Central memory CD4-positive, alpha-beta T cell (primary cell): ENCODE measurements at places on chromosomes 7 and 10.

DNA sequence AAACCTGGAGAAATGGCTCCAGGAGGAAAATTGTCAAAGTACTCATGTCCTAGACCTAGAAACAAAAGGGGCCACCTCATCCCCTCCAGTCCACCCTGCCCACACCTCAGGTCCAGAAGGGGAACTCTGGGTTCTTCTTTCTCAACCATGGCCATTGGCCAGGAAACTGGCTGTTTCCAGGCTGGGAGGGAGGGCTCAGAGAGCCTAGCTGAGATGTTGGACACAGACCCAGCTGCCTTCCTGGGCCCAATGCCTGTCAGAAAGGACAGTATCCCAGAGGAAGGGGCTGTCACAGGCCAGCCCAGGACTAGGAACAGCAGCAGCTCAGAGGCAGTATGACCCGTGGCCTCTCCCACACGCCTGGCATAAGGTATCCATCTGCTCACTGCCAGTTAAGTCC is 9.6 kb downstream of the GRID1 start:
- DNase-seq = no peak

DNA sequence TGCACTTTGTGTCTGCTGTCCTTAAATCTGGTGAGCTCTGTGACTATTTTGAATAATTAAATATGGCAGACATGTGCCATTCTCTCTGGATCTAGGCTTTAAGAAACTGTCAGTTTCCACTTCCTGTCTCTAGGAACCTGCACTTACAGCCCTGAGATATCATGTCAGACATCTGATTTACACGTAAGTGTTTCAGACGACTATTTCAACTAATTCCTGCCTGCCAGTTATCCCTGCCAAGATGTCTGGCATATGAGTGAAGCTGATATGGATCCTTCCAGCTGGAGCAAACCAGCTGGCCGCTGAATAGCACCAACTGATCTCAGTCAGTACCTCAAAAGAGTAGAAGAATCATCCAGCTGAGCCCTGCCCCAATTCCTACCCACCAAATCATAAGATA is 362.2 kb upstream of the SMIM30 start:
- DNase-seq = no peak

GRCh38 chr10:87519582-87519981 is 14.9 kb downstream of the MINPP1 start:
- DNase-seq = no peak

GRCh38 chr7:158885624-158886023 is 29.3 kb downstream of the DYNC2I1 start:
- no peak for DNase-seq

DNA sequence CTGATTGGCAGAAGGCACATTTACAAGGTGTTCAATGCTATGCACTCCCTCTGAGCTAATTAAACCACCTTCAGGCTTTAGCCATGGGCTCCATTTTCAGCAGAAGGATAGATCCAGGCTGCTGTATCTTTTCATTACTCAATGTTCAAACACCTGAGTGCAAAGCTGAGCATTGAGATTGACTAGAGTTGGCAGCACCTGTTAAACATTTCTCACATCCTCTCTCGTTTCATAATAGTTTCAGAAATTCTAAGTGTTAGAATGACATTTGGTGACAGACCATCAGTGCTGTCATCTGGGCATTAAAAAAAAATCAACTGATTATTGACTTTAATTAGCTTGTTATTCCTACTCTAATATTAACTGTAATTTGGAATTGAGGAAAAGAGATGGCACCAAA is 187.1 kb upstream of the SEMA3E start:
- no peak for DNase-seq

DNA sequence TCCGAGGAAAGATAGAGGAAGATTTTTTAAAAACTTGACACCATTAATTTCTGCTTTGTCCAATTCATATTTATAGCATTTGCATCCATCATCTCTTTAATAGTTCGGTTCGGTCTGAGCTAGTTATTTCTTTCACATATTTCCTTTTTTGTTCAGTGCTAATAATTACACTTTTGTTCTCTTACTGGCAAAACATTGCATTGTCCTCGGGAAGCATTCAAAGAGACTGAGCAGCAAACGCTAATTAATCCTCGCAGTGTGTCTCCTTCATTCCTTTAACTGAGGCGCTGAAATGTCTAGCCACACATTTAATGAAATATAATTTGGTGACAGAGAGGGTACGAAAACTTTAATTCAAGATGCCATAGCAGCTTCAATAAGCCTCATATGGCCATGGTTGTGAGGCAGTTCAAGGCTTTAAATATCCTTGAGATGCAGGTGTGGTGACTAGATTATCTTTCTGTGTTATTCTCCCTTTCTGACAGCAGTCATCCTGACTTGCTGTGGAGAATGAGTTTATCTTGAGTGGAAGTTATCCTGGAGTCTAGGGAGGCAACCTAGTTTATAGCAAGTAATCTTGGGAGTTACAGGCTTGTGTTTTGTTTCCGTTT is 431.4 kb downstream of the SDK1 start:
- no peak for DNase-seq

DNA sequence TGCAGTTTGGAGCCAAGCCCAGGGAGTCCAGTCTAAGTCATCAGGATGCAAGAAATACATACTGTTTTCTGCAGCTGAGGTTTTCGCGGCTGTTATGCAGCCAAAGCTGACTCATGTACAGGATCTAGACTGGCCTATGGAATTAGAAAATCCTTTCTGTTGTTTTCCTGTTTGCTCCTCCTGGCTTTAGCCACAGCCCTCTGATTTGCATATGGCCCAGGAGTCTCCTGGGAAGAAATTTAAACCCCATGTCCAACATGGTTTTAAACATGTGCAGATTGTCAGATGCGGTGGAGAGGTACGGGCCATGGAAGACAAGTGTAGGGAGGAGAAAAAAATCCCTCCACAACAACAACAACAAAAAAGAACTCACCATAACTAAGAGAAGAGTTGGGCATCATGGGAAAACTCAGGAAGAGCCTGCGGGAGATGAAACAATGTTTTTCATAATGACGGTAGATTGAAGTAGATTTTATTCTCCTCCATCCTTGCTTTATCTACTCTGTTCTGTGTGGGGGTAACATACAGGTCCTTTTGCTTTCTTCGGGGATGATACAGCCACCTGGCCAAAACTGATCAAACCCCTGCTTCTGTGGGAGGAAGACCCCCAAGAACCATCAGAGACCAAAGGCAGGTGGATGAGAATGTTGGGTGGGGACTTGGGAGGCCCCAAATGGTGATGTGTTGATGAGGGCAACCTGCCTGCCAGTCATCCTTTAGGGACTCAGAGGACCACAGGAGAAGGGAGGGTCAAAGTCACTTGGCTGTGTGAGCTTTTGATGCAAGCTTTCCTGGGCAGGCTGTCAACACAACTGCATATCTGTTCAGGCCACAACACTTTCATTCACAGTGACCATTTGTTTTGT is 29.8 kb upstream of the GNA12 start:
- no peak for DNase-seq

DNA sequence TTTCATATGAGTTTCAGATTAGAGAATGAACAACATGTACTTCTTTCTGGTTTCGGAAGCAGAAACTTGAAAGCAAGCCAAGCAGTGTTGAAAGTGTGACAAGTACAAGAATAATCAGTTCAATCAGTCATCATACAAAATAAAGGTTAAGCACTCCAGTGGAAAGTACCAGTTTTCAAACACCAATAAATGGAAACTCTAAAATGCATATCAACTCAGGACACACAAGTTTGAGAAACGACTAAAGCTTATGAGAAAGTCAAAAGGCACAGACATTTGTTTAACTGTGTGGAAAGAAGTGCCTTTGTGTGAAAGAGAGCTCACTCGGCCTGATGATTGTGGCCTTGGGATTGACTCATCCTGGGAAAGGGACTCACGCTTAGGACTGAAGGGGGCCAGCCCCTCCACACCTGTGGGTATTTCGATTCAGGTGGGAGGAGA is 60.6 kb upstream of the AKR1C1 start:
- DNase-seq = no peak

- no peak for DNase-seq
Observed at GRCh38 chr10:116683166-116683565, 59.2 kb downstream of the HSPA12A start.

DNA sequence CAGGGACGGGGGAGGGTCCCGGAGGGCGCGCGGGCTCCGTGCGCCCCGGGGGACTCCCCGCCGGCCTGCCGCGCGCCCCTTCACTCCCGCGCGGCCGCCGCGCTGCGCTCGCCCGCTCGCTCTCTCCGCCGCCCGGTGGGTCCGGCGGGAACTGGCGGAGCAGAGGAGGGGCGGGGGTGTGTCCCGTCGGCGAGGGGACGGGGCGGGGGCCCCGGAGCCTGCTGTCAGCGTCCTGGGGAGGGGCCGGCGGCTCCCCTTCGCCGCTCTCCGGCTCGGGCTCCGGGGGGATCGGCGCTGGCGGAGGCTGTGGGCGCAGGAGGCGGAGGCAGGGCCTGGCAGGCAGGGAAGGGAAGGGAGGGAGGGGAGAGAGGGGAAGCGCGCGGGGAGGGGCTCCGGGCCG is at the start of gene SH3PXD2A:
TSS of gene SH3PXD2A (minus strand) at position 153 of the 400 bp plus-strand sequence. CDS start 310 bp downstream, outside the sequence.
- no peak for DNase-seq

DNA sequence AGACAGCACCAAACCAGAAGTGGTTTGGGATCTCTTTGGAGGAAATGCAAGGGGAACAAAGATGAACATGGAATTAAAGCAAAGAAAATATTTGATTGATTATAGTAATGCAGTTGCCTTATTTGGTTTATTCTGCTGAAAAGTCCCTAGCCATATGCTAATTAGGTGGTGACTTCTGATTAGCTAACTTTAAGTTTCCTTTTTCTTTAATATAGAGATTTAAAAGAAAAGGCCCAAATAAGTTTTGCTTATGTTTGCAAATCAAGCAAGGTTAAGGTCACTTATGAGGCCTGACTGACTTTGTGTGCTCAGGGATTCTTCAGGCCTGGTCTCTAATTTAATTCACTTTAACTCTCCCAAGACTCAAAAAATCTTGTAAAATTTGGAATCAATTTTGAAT is 6.2 kb upstream of the ANKRD22 start:
- DNase-seq = no peak

DNA sequence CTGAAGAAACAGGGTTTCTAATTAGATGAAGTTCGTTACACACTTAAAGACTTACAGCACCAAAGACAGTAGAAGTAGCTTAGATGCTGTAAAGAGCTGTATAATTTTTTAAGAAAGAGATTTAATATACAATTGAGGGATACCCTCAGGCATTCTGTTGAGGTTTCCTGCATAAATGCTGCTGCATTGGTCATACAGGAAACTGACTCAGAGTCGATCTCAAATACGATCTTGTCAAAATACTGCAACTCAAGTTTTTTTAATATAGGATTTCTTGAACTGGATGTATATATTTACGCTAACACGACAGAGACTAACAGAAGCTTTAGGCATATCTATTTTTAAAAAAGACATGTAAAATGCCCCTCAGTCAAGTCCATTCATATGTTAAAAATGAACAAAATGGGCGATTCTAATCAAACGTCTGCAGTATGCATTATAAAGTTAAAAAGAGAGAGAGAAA is 2.4 kb upstream of the ARID5B start:
- peak; percentile 35 for DNase-seq

- no peak for DNase-seq
Observed at GRCh38 chr10:13502380-13502779, 26.4 kb downstream of the BEND7 start.

DNA sequence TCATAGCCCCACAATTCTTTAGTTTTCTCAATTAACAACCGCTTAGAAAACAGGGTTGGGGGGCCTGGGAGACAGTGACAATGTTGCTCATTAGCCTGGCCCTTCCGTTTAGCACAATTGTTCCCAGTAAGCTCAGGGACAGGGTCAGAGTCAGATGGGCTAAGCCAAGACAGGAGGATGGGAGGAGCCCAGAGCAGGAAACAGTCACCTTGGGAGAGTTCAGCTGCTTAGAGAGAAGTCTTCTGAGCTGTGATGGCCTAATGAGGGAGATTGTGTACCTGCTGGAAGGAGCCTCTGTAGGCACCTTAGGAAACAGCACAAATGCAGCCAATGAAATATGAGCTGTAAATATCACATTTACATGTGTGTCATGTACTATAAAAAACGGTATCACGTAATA is 35.9 kb downstream of the SVOPL start:
- DNase-seq = no peak

- no peak for DNase-seq
Observed at GRCh38 chr7:21368317-21368716, 59.6 kb upstream of the SP4 start.

- DNase-seq = no peak
Observed at GRCh38 chr10:88245974-88246511, 337.1 kb downstream of the RNLS start.

DNA sequence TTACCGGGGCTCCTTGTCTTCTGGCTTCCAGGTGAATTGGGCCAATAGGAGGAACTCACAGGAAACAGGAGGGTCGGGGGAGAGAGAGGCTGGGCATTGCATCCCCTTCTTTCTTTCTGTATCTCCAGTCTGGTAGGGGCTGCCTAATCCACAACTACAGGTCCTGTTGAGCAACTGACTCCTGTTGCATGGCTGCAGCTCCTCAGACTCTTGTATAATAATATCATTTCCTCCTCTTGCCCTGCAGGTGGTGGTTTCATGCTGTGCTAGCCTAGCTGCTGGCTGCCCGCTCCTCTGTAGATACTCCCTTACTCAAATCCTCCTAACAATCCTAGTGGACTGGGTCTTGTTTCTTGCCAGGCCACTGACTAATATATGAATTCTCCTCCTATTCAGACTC is 276.5 kb upstream of the SMIM30 start:
- no peak for DNase-seq

- no peak for DNase-seq
Observed at GRCh38 chr10:29652192-29652591, 17.4 kb upstream of the SVIL start.

DNA sequence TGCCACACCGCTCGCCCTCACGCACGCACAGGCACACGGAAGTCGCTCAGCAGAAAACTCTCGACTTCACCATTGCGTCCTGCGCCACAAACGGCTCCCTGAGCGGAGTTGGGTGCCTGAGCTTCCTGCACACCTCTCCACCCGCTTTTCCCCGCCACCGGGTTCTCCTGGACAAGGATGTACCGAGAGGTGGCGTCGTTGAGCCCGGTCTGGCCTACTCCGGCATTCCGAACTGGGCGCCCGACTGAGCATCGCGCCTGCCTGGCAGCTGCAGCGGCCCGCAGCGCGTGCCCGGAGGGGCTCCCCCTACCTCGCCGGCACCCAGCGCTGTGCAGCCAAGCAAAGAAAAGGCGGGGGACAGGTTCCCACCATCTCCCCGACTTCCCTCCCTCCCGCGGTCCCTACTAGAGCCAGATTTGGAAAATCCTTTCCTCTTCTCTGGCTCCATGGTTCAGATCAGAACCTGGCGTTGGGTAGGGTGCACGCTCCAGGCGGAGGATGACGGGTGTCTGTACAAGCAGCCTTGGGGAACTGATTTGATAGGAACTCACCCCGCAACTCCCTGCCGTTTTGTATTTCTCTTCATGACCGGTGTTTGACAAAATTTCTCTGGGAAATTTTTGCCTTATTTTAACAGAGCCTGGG is 1.7 kb downstream of the SORCS3 start:
- DNase-seq = no peak

- DNase-seq = no peak
Observed at GRCh38 chr7:116952635-116953371, 498 bp upstream of the ST7 start.

DNA sequence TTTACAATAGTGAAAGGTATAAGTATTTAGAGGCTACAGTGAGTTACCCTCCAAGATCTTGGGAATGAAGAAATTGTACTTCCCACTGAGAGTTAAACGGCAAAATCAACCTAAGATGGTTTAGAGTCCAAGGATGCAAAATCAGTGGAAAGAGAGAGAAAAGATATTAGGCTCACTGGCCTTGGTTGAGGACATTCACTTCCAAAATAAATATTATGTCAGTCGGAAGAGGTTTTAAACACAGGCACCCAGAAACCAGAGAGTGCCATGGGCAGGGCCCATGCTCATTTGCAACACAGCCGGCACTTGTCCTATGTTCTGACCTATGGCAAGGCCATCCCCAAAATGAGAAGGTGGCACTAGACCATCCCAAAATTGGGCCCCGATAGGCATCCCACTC is 3.9 kb upstream of the WDR91 start:
- no peak for DNase-seq

GRCh38 chr10:105952153-105952552 is 1212.4 kb downstream of the SORCS1 start:
- DNase-seq = no peak
